ENCODE measurements at places on chromosomes 11 and 22.

- no peak for DNase-seq
These were observed 322.8 kb downstream of the GUCY1A2 start for GRCh38 chr11:106695506-106695905.

DNA sequence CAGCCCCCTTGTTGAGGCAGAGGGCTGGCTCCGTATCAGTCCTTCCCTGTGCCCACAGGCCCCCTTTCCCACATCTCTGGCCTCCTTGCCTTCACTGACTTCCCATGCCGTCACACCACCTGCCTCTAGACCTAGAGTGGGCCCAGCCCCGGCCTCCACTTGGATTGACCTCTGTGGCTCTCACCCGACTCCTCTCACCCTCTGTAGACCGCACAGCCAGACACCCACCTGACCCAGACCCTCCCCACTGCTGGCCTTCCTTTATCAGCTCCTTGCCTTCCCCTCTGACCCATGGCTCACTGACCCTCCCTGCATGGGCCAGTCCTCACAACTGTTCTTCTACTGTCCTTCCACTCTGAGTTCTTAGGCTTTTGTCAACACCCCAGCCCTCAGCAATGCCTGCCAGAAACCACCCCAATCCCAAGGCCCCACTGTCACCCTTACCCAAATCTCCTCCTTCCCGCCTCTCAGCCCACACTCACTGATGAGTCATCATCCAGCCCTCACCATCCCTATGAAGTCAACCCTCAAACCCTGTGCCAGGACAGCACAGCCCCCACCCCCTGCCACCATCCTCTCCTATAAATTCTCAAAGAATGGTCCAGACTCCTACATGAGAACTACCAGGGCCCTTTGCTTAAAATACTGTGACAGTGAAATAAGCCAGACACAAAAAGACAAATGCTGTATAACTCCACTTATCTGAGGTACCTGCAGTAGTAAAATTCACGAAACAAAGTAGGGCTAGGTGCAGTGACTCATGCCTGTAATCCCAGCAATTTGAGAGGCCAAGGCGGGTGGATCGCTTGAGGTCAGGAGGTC lies 53.4 kb downstream of the SCGB1A1 start:
- DNase-seq, result no peak

- no peak for DNase-seq
These were observed 12.8 kb downstream of the ARRB1 start for GRCh38 chr11:75338516-75339208.

GRCh38 chr11:133600786-133601185 lies 68.5 kb upstream of the OPCML start:
- DNase-seq, result no peak

DNA sequence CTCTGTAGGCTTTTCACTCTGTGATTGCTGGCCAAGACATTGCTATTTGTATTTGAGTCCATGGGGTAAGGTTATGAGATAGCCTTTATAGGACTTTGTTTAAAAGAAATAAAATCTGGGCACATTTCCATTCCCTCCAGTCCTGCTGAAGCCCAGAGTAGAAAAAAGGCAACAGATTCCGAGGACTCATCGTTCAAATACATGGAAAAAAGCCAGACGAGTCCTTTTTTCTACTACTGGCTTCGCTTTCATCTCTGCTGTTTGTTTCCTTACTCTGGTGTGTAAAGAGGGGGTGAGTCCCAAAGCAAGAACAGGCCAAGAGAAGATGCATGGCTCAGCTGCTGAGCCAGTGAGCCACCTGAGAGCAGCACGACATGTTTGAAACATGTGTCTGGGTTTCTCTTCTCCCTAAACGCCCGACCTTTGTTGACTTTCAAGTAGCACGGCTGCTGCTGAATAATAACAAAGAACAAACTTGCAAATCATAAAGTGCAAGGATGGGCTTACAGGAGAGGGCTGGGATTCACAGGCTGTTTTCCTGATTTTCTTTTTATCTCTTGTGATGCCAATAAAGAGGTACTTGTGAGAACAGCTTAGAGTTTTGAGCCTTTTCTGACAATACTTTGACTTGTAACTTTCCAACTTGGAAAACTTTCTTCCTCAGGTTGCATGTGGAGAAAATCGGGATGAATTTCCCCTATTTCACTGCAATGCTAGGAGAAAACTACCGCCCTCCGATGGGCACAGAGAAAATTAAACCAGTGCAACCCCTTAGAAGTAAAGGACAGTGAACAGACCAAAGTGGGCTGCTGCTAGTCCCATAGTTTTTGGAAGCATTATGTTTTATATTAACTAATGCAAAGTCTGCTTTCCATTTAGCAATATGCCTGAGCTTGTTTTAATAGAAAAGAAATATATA lies 195.2 kb upstream of the RAG2 start:
- DNase-seq, result no peak

- DNase-seq, result no peak
These were observed 248.0 kb downstream of the ST3GAL4 start for GRCh38 chr11:126603486-126603885.

DNA sequence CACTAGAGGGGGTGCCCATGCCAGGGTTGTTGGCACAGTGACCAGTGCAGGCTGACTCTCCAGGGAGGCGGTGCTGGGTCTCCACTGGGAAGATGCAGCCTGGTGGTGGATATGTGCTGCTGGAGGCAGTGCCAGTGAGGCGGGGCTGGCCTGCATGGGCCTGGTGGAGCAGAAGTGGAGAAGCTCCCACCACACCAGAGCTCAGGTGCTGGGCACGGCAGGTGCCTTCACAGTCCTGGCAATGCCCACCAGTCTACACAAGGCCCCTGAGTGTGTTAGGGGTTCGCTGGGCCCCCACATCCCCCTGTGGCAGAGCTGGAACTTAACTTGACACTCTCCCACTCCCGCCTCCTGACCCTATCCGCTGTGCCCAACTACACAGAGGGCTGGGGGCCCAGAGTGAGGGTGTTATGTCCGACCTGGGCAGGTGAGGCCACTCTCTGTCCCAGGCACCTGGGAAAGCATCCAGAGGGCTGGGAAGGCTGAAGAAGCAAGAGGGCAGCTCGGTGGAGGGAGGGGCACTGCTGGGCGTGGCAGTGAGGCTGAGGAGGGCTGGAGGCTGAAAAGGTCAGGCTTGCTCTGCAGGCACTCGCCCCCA lies 102.4 kb upstream of the B3GAT1 start:
- no peak for DNase-seq

GRCh38 chr11:117984476-117984875 lies 1.7 kb upstream of the IL10RA start:
- DNase-seq, result no peak

- no peak for DNase-seq
These were observed 134.0 kb upstream of the SORL1-AS1 start for GRCh38 chr11:121586750-121587149.

GRCh38 chr22:32480238-32480637 lies 5.6 kb downstream of the FBXO7 start:
- DNase-seq, result no peak

- DNase-seq, result no peak
These were observed 59.6 kb upstream of the SHANK2 start for GRCh38 chr11:71311928-71312510.

DNA sequence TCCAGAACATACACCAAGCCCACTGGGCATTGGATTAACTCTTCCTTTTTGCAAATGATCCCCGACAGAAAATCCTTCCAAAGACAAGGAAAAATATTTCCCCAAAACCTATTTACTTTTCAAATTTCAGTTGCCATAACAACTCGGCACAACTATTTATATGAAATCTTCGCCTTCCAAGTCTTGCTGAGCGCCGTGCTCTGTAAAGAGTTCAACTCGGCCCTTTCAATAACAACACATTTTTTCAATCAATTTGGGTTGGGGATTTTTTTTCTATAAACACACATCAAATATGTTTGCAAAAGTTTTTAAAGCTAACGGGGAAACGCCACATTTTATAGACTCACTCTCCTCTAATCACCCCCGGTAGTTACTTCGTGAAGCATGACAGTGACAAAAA lies 333.8 kb downstream of the MN1 start:
- no peak for DNase-seq

DNA sequence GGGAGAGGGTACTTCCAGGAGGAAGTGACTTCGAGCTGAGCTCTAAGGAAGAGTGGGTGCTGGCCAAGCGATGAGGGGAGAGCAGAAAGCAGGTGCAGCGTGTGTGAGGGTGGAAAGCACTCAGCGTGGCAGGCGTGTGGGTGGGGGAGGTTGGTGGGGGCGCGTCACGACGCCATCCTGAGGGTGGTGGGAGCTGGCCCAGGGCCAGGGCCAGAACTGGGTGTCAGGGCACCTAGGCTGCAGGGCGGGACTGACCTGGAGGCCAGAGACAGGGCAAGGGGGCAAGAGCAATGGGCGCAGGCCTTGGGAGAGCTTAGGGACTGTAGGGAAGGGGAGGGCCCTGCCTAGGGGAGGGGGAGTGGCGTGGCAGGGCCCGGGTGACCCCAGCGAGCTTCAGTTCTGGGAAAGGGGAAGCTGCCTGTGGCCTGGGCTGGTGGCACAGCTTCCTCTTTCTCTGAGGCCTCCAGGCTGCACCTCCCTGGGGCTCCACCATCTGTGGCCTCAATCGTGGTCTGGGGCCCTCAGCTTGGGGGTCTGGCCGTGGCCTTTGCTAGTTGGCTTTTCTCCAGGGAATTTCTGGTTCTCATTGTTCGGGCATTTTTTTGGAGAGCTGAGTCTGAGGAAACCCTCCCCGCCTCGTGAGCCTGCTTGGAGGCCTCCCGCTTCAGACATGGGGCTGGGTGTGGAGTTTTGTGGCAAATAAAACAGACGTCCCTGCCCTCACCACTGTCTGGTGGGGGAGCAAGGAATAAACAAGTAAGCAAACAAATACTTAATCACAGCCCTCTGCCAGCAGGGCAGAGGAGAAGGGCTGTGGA lies 8.9 kb downstream of the RELT start:
- DNase-seq, result no peak

- no peak for DNase-seq
These were observed 70.3 kb downstream of the KIRREL3 start for GRCh38 chr11:126930091-126930841.

All from SW 1271 (cell line).